Stimulated activated CD4-positive, alpha-beta T cell treated with anti-CD3 and anti-CD28 coated beads, TNF-alpha, amount 100 ng/mL, for 24 hours (primary cell): ENCODE measurements at places on chromosomes 2 and 18.

DNA sequence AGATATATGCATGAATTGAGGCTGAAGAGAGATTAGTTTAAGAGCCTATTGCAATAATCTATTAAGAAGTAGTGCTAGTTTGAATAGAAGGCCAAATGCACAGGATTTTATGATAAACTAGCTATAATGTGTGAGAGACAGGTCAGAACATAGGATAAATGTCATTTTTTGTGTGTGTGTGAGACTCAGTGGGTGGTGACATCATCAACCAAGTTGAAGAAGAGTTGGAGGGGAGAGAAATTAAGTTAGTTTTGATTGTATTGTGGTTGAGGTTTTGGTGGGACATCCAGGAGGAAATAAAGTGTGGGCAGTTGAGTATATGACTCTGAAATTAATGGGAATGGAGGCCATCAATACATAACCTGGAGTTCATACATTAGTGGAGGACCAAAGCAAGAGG, 320.1 kb upstream of the CWC22 start:
- no peak for DNase-seq

DNA sequence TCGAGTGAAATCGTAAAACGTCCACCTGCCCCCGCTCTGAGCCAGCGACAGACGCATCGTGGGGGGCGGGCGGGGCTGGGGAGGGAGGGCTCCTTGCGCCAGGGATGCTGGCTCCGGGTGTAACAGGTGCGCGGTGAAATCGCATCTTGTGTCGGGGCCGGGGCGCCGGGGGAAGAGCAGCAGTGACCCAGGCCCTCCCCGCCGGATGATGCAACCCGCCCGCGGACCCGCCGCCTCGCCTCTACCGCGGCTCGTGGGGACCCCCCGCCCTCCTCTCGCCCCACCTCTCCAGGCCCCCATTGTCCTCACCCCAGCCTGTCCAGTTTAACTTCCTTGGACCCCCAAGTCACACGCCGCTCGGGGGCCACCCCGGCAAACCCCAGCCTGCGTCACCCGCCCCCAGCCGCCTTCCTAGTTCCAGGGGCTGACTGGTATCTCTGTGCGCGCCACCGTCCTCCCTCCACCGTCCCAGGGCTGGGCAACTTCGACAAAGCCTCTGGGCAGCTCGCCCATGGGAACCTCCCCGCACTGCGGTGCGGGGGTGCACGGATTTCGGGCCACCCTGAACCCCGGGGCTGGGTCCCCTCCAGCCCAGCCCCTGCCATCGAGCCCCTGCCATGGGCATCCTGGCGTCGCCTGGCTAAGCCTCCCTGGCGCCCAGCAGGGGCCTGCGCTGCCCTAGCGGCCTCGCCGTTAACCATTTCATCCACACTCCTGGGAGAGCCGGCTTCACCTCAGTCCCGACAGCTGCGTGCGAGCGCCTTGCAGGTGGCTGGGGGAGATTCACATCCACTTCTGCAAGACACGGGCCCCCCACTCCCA, 799 bp upstream of the KIF1A start:
- DNase-seq = no peak

- no peak for DNase-seq
Observed at GRCh38 chr2:218648088-218648786, 11.2 kb downstream of the ZNF142 start.

DNA sequence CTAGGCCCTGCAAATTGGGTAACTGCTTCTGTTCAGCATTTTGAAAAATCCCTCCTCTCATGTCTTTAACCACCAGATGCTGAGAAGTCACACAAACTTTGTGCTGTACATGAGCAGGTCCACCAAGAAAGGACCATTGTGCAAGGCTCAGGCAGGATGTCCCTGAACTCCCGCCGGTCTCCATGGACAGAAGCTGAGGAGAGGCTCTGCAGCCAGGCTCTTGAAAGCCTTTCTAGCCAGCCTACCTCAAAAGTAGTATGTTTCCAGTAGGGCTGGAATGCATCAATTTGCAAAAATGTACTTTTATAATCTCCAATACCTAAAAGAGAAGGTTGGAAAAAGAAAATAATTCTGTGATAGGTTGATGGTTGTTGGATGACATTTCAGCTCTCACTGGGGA, 47.0 kb upstream of the SH3BP4 start:
- no peak for DNase-seq

DNA sequence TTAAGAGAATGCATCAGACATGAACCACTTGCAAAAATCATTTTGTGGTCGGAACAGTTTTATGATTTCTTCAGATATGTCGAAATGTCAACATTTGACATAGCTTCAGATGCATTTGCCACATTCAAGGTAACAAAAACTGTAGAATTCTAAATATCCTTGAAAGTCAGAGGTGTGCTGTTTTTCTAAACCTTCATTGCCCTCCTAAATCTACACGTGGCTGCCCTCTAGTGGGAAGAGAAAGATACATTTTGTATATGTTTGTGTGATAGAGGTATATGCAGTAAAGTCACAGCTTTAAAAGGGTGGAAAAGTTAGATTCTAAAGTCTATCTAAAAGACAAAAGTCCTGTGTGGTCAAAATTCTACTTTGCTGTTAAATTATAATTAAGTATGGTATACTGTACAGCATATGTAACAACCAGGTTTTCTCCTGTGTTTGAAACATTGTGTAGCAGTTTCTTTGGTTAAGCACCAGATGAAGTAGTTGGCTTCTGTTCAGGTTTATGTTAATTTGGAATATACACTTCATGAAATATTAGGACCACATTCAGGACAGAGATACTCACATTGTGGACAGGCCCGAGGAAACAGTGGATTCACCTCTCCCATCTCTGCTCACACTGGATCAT, 65.9 kb upstream of the ITM2C start:
- peak; percentile 42 for DNase-seq
